ENCODE measurements at places on chromosomes 3 and 15. TPM values are rescaled to one million over a fixed set of nuclear protein-coding genes. Genes with fewer than 3 reads are reported as not detected.

ACVR2B gene
- total RNA-seq: 4.1 TPM

LRRC34 gene
- 1.5 TPM for total RNA-seq

XYLB gene
- total RNA-seq: 0.61 TPM

DUOXA2 gene
- not detected for total RNA-seq

INKA1 gene
- 4.1 TPM for total RNA-seq

KIF7 gene
- 3.9 TPM for total RNA-seq

WDR93 gene
- not detected for total RNA-seq

MYO5C gene
- 7.2 TPM for total RNA-seq

HIGD2B gene
- not detected for total RNA-seq

PLCH1 gene
- 0.09 TPM for total RNA-seq

SCN11A gene
- not detected for total RNA-seq

STXBP5L gene
- not detected for total RNA-seq

ZPLD1 gene
- total RNA-seq: 0.13 TPM

TRH gene
- not detected for total RNA-seq

EOMES gene
- total RNA-seq: 0.10 TPM

DLEC1 gene
- 0.20 TPM for total RNA-seq

CFAP91 gene
- total RNA-seq: 0.62 TPM

APBA2 gene
- total RNA-seq: 0.37 TPM

ZBTB20 gene
- 43.1 TPM for total RNA-seq

ANKRD34C gene
- total RNA-seq: 0.24 TPM

EPHA6 gene
- total RNA-seq: 0.34 TPM

ISLR2 gene
- 1.6 TPM for total RNA-seq

PRR20G gene
- total RNA-seq: not detected

SERPINI2 gene
- total RNA-seq: not detected

SLC12A8 gene
- total RNA-seq: 0.77 TPM

TPRG1 gene
- 2.6 TPM for total RNA-seq

GOLGA8G gene
- not detected for total RNA-seq

NEDD4 gene
- total RNA-seq: 10.4 TPM

ANKUB1 gene
- not detected for total RNA-seq

CAPN3 gene
- total RNA-seq: 8.4 TPM

PPARG gene
- total RNA-seq: 20.0 TPM

CELSR3 gene
- 0.24 TPM for total RNA-seq

GRIP2 gene
- total RNA-seq: 15.6 TPM

PLXNB1 gene
- total RNA-seq: 54.5 TPM

FAM107A gene
- total RNA-seq: 29.8 TPM

ACKR4 gene
- total RNA-seq: 2.8 TPM

CCR3 gene
- not detected for total RNA-seq

B3GNT5 gene
- total RNA-seq: 3.0 TPM

LTK gene
- total RNA-seq: 0.32 TPM

CCR8 gene
- total RNA-seq: not detected

BTLA gene
- 0.80 TPM for total RNA-seq

ABTB1 gene
- total RNA-seq: 30.9 TPM

All from heart left ventricle (tissue), 16 donors.